Naive thymus-derived CD8-positive, alpha-beta T cell (primary cell): ENCODE measurements at places on chromosomes 7 and 10. TPM values are rescaled to one million over a fixed set of nuclear protein-coding genes. Genes with fewer than 3 reads are reported as not detected.

GRCh38 chr7:50667789-50668226 lies 102.6 kb upstream of the DDC start:
- no peak for DNase-seq

DNA sequence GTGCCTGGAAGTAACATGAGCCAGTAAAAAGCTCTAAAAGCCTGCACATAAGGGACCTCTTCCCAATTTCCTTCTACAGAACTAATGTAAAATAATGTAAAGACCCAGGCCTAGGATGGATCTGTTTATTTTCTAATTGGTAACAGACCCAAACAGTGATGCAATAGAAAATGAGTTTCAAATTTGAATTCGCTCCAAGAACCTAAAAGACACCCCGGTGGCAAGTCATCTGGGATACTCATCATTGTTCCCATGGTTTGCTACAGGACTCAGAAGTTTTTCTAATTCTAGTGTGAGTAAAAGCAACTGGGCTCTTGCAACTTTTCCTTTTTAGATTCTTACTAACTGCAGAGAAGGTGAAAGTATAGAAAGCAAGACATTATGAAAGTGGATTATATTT lies 271.3 kb upstream of the CACNA2D1 start:
- no peak for DNase-seq

The ST8SIA6 gene
- total RNA-seq = not detected

The PTPRN2 gene
- 0.99 TPM for total RNA-seq

The OR13A1 gene
- total RNA-seq = 0.29 TPM
